ENCODE measurements at places on chromosomes 1 and 21.

GRCh38 chr1:163173121-163173520 is 29.6 kb downstream of the RGS5 start:
- DNase-seq, result no peak

- DNase-seq, result no peak
Measured at GRCh38 chr1:20624709-20625108, 8.5 kb upstream of the PINK1 start.

GRCh38 chr1:222600281-222600680 is 10.5 kb upstream of the TAF1A start:
- no peak for DNase-seq

- no peak for DNase-seq
Measured at GRCh38 chr1:198290089-198290683, 133.4 kb downstream of the NEK7 start.

- no peak for DNase-seq
Measured at GRCh38 chr21:35927262-35927661, 133.1 kb downstream of the SETD4 start.

- DNase-seq, result no peak
Measured at GRCh38 chr1:48887796-48888195, 111.1 kb upstream of the BEND5 start.

DNA sequence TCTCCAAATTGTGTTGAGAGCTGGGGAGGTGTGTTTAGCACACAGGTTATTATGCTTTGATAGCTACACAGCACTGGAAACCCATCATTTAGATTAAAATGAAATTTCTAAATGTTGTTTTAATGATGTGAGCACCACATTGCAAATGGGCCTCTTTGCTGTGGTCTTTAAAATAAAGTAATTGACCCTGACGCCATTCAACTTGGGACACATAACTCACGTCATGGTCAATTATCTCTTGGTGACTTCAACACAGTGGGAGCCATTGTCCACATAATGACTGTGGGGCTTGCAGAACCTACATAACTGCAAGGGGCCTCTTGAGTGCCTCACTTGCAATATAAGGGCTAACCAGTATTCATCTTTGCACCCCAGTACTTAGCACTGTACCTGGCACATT is 280.4 kb downstream of the HLX start:
- DNase-seq, result no peak

DNA sequence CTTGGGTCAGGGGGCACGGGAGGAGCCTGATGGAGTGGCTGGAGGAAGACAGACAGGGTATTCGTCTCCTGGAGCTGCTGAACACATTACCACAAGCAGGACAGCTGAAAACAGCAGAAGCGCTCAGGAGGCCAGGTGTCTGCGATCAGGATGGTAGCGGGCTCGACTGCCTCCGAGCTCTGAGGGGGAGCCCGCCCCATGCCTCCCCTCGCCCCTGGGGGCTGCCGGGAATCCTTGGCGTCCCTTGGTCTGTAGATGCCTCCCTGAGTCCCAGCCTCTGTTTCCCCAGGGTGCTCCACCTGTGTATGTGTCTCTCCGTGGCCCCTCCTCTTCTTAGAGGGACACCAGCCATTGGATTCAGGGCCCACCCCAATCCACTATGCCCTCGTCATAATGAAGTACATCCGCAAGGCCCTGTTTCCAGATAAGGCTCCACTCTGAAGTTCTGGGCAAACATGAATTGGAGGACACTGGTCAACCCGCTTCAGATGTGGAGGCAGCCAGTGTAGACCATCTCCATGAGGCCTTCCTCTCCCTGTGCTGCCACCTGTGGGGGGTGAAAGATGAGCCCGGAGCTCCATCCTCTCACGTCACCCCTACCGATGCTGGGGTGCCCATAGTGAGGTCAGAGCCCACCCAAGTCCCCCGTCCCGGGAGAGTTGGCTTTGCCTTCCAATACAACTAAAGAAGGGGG is 67.8 kb downstream of the SPSB1 start:
- no peak for DNase-seq

DNA sequence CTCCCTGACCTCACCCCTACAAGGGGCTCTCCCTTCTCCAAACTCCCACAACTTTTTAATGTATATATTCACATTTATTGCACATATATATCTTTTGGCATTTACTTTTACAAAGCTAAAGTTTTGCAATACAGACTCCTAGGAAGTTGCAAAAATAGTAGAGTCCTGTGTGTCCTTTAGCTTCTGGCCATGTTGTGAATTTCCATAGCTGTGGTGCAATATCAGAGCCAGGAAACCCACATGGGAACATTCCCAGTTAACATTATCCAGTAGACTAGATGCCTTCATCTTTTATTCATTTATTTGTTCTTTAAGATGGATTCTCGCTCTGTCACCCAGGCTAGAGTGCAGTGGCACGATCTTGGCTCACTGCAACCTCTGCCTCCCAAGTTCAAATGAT is 343.0 kb downstream of the PCP4 start:
- DNase-seq, result no peak

DNA sequence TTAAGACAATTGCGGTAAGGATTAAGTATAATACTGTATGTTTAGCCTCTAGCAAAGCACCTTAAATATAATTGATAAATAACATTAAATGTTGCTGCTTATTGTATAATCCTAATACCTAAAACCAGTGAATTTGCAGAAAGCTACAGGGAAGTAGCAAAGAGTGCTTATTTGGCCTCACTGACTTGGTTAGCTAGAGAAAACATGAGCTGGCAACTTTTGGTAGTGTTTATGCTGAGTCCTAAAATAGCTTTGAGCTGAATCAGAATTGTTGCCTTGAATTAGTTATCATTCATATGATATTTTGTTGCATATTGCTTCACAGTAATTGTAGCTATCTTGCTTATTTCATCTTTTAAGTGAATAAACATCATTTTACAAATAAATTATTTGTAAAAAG is 3.5 kb downstream of the TRIM67 start:
- peak; percentile 35 for DNase-seq

DNA sequence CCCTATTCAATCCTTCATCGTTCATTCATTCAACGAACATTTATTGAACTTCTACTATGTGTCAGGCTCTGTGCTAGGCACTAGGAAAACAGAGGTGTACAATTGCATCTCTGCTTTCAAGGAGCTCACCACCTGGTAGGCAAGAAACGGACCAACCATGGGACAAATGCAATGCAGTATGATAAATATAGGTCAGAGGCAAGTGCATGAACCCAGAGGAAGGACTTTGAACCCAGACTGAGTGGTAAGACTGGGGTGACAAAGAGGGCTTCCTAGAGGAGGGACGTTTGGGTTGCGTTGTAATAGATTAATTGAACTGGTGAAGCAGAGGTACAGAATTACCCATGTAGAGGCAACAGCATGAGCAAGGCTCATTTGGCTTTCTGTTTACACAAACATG is 16.4 kb downstream of the CD2 start:
- no peak for DNase-seq

DNA sequence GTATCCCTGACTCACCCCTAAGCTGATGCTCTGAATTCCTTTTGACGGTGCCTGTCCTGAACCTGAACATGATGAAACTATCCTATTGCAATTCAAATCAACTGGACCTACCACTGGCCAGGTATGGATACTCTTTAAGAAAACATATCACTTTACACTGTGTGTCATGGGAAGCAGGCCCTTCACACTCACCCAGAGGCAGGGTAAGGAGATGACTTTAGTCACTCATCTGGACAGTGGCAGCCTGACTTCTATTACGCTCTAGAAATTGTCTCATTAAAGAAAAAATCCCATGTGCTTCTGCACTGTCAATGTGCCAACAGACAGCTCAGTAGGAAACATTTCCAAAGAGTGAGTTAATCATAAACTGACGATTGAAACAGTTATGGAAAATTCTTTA is 94.3 kb downstream of the VAV3 start:
- no peak for DNase-seq

GRCh38 chr1:44682883-44683265 is 8.4 kb downstream of the ARMH1 start:
- DNase-seq, result no peak

DNA sequence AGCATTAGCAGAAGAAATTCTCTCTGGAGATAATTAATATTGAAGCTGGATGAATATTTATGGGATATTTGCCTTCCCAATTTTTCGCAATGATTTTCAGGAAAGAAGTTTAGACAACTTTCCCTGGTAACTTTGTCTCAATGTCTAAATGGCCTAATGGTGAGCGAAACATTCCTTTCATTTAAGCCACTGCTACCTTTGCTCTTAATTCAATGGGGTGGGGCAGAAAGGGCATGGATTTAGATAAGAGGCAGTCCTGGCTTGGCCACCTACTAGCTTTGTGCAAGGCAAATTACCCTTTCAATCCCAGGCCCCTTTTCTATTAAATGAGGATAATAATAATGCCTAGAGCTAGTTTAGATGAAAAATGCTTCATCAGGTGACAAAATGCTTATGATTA is 27.1 kb upstream of the LYST start:
- no peak for DNase-seq

DNA sequence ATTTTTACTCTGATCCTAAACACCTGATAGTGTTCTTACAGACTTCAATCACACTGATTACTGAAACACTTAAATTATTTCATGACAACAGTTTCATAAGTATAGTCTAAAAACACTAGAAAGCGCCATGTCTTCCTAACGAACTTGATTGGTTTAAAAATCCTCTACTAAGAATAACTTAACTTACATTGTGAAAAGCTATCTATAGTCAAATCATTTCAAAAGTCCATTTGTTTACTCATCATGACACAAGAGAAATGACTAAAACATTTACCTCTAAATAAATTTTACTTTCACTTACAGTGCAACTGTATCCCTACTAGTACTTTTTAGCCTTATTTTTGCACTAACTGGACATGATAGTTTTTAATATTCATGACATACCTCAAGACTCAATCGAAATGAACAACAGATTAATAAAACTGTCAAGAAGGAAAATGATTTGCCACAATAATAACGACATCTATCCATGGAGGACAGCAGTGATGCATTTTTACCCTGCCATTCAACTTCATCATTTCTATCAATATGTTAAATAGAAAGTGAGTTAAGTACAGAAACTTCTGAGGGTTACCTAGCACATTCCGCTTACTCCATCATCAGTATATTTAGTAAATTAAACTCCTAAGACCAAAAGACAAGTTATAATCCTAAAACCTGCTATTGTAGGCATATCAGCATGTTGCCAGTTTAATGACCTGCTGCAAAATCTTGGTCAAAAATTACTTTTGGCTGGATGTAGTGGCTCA is 38.4 kb downstream of the AHCTF1 start:
- DNase-seq, result no peak

GRCh38 chr1:83931658-83932253 is 67.2 kb downstream of the TTLL7 start:
- DNase-seq, result no peak

DNA sequence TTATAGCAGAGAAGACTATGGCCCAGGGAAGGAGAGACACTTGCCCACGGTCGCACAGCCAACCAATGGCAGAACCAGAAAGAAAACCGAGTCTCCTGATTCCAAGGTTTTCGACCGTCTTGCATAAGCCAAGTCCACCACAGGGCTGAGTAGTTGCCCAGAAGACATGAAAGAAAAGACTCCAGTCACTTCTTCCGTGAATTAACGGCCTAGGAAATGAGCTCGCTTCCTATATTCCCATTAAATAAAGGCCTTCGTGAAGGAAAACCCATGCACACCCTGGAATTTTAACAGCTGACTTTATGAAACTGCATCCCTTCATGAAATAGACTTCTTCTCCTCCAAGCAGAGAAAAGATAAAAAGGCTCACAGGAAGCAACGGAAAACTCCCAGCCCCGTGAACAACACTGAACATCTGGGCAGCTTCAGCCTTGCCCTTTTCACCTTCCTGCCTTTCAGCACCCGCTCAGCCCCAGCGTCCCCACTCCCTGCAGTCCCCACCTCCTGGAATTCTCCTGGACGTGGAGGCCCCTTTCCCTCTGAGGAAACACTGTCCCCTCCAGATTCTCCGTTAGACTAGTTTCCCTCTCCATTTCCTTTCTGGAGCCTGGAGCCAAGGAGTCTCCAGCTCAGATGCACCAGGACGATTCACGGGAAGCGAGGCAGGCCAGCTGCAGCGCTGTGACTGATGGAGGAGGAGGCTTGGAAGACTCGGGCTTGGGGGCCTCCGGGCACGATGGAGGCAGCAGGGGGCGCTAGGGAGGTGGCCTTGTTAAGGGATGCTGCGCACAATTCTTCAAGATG is 2.7 kb upstream of the MYOC start:
- DNase-seq, result no peak

DNA sequence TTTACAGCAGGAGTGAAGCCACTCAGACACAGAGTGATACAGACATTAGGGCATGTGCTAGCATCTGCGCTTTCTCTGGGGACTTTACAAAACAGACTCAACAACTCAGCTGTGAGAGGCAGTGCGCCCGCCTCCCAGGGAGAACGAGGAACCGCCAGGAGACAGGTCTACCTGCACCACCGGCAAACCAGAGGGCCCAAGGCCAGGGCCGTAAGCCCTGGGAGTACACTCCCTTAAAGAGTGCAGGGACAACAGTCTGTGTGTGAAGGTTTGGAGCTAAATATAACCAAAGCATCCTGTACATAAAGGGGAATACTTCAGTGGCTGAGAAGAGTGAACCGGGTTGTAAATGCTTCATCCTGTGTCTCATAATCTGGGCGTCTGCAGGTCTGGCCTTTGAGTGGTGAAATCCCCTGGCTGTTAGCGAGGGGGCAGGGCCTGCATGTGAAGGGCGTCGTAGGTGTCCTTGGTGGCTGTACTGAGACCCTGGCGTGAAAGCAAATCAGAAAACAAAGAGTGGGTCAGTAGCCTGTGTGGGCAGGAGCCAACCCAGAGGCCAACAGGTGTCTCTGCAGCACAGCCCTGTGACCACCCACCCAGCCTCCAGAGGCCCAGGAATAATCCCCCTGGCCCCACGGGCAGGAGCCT is 86.9 kb downstream of the CD247 start:
- DNase-seq, result no peak

DNA sequence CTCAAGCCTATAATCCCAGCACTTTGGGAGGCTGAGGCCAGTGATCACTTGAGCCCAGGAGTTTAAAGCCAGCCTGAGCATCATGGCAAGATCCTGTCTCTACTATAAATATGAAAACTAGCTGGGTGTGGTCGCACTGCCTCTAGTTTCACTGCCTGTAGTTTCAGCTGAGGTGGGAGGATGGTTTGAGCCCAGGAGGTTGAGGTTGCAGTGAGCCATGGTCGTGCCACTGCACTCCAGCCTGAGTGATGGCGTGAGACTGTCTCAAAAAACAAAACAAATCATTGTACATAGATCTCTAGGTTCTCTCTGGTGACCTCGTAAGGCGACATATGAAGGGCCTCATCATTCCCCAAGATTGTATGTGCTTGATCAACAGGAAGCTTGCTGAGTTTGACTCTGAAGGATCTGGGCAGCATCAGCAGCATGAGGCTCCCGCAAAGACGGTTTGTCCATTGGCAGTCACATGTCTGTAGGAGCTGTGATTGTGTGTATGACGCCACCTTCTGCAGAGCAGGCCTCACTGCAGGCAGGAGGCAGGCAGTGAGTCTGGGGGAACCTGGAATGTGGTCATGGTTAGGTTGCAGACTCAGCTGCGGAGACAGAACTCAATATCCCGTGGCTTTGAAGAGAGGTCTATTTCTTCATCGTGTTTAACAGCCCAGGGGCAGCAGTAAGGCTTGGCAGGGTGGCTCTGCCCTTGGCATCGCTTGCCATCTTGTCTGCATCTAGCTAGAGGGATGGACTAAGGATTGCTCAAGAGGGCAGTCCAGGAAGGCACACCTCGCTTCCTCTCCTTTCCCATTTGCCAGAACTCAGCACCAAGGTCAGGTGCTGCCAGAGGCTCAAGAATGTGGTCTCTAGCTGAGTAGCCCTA is 14.0 kb downstream of the ATP5PO start:
- peak; percentile 32 for DNase-seq
